ENCODE measurements at places on chromosomes 11 and 22. TPM values are rescaled to one million over a fixed set of nuclear protein-coding genes. Genes with fewer than 3 reads are reported as not detected.

Gene SHISA8
- 0.38 TPM for polyA plus RNA-seq

DNA sequence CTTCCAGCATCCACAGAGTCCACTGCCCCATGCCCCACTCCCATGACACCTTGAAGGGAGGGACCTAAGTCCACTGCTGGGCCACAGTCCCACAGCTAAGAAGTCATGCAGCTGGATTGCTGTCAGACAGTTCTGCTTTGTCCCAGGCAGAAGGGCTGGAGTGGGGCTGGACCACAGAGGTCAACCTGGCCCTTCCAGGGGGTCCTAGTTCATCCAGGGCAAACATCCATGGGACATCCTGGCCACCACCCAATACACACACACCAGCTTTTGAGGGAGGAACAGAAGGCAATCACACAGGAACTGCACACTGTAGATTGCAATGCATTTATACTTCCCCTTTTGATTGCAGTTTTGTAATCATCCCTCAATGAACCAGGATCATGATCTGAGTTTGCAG, 11.3 kb upstream of the APOL4 start:
- no peak for DNase-seq

Gene CDC42BPG
- polyA plus RNA-seq: 5.4 TPM

Gene CTSW
- polyA plus RNA-seq: 1.4 TPM

DNA sequence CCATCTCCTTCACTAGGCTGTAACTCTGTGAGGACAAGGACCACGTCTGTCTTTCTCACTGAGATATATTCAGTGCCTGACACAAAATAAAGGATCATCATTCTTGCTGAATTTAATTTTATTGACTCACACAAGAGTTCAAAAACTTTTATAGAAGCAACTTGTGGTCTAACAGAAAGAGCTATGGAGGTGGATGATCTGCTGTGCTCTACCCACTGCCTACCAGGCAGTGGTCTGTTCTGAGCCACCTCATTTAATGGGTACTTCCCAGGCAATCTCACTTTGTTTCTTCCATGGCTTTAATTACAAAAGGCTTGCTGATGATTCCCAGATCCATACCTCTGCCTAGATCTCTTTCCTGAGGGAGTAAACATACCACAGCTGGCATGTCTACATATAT, 4.7 kb downstream of the BTBD18 start:
- DNase-seq: no peak

GRCh38 chr11:10209326-10209725, 84.7 kb downstream of the SBF2 start:
- DNase-seq: no peak

- DNase-seq: no peak
Measured at GRCh38 chr11:111554532-111554931, 14.0 kb downstream of the LAYN start.

- DNase-seq: no peak
Measured at GRCh38 chr11:2898366-2899079, 12.9 kb upstream of the CDKN1C start.

GRCh38 chr11:132064987-132065620, 694.7 kb downstream of the NTM start:
- peak; percentile 58 for DNase-seq

GRCh38 chr11:124915541-124916369, 3.3 kb upstream of the HEPN1 start:
- DNase-seq: no peak

GRCh38 chr11:15801616-15802015, 554.7 kb downstream of the SOX6 start:
- DNase-seq: no peak

DNA sequence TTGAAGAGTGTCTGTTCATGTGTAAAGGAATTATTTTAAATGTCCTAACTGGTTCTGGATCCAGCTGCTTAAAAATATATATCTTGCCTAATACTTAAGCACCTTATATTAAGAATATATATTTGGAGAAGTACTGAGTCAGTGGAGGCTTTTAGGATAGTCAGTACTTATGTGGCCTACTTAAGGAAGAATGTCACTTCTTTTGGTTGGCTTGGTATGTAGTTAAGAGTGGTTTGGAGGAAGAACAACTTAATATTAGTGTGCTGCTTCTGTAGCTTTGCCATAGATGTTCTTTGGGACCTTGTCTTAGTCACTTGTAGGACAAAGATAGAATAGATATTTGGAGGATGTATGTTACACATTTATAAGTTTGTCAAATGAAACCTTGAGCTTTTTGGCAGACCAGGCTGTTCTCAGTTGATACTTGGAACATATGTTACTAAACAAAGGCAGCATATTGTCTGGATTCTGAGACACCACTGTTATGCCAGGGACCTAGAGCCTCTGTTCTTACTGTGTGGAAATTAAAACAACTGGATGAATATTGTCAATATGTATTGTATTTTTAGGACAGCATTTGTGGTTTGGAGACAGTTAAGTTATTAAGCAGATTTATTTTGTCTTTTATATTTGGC, 4.9 kb downstream of the HIPK3 start:
- no peak for DNase-seq

Gene KCNQ1
- polyA plus RNA-seq: 9.1 TPM

DNA sequence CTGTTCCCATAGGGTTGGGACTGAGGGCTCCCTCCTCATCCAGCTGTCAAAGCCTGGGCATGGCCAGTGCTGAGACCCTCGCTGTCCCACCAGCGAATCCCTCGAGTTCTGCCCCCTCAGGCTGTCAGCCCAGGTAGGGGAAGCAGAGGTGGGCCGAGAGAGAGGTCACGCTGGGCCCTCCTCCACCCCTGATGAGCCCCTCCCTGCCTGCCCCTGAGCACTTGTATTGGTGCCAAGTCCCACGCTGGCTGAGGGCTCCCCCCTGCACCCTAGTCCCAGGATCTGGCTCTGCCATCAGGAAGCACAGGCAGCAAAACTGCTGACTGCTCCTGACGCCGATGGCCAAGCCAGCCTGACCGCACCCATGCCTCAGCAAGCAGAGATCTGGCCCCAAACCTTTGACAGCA, 3.3 kb downstream of the PRR33 start:
- DNase-seq: no peak

DNA sequence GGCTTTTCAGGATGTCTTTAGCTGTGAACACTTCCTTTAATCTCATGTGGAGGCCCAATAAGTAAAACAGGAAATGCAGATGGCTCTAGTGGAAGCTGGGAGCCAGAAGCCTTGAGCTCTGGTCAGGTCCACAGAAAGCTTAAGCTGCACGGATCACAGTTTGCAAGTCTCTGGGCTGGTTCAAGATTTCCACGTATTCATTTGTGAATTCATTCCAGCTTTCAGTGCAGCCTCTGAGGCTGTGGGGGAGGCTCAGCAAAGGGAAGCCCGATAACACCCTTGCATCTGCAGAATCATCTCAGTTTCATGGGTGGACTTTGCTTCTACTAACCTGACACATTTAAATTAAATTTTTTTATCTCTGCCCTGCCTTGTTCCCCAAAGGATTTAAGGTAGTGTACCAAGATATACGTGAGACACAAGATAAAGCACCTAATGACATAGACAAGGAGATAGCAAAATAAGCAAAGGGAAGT, 65.6 kb downstream of the ISX start:
- no peak for DNase-seq

Gene LRRC74B
- 0.27 TPM for polyA plus RNA-seq

Gene POU2AF3
- polyA plus RNA-seq: 8.0 TPM

GRCh38 chr11:11149671-11150459, 203.2 kb downstream of the CSNK2A3 start:
- no peak for DNase-seq

DNA sequence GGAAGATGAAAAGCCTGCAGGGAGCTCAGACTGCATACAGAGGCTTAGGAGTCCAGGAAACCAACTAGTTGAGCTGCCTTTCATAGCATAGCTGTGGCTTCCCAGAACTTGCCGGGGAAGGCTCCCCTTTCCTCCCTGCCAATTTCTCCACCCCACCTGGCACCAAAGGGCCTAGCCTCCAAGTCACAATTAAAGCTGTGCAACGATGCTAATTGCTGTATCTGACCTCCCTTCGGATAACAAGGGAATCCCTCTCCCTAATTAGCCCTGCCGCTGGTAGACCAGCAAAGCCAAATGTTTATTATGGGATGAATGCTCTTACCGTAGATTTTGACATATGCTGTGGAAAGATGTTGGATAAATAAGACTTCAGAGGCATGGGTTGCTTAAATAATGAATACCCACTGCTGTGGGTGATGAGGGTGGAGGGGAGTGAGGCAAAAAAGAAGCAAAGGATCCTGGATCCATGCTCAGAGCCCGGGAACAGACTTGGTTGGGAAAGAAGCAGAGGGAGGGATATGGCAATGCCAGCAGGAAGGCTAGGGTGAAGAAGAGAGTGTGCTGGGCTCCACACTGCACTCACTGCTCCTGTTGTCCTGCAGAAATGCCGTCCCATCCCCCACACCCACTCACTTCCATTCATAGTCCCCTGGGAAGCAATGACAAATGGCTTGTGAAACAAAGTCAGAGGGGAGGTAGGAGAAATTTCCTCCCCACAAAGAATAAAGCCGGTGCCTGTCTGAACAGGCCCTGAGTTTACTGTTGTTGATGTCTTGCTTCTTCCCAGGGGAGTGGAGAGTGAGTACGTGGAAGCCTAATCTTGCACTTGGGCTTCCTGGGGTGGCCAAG, 608.1 kb upstream of the CADM1 start:
- DNase-seq: no peak

DNA sequence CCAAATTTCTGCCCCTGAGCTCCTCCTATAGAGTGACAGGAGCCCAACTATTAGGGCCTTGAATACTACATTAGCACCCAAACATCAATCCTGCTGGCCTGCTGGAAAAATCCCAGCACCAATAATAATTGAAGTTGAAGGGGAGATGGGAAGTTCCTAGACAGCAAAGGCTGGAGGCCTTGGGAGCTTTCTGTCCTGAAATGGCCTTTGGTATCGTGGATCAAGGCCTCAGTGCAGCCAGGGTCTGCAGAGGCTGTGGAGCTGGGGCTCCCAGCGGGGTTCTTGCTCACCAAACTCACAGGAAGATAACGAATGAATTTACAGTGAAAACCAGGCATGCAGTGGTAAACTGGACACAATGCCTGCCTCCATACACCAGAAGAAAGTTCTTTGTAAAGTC, 9.2 kb upstream of the MICALL1 start:
- DNase-seq: no peak

Data from left kidney (tissue), 8 donors.